ENCODE measurements at places on chromosomes 1 and 21.

DNA sequence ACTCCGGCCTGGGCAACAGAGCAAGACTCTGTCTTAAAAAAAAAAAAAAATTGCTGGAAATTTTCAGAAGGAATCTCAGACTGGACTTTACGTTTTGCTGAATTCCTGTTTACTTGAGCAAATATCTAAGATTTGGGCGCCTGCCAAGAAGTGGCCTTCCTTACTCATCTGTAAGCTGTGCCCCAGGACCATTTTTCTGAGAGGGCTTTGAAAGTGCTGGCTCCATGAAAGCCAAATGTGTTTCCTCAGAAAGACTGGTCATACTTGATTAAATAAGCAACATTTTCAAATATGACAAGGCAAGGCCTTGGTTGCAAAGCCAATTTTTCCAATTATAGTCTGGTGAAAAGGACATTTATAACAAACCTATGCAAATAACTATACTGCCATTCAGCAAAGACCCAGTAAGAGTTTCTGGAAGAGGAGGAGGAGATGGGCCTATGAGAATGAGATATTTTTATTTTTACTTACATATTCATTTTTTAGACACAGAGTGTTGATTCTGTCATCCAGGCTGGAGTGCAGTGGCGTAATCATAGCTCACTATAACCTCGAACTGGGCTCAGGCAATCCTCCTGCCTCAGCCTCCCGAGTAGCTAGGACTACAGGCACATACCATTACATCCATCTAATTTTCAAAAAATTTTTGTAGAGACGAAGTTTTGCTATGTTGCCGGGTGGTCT, 56.3 kb upstream of the HTR1D start:
- DNase-seq = no peak

DNA sequence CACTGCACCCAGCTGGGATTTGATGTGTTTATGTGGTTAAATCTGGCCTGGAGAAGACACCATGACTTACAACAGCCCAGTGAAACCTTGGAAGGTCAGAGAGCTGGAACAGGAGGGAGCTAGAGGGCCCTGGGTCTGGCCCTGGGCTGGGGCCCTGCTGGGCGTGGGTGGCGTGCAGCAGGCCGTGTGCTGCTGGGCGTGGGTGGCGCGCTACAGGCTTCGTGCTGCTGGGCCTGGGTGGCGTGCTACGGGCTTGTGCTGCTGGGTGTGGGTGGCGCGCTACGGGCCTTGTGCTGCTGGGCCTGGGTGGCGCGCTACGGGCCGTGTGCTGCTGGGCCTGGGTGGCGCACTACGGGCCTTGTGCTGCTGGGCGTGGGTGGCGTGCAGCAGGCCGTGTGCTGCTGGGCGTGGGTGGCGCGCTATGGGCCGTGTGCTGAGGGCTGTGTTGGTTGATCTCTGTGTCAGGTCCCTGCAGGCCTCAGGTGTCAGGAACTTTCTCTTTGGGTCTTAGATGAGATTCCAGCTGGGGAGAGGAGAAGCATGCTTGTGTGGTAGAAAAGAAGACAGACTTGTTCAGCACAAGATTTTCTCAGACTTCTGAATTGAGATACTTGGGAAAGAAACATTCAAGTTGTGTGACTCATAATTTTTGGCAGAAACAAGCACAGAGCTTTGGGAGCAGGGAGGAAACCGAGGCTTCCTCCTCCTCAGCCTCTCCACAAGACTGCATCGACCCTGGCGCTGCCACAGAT, 66.0 kb downstream of the COL18A1 start:
- no peak for DNase-seq

GRCh38 chr1:67408148-67408547, 22.1 kb downstream of the SERBP1 start:
- DNase-seq = no peak

- DNase-seq = no peak
These were observed 48.1 kb upstream of the ZSWIM5 start for GRCh38 chr1:45254490-45254889.

DNA sequence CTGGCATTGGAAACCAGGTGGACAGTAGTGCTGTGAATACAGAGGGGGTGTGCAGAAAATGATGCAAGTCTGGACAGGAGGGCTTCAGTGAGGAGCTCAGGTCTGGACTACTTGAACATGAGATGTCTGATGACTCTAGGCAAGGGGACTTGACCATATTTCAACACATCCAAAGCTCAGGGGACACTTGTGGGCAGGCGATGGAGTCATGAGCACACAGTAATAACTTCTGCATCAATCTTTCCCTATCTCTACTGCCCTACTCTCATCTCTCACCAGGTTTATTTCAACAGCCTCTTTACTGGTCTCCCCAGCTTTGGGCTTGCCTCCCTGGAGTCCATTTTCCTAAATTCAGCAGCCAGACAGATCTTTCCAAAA, 21.9 kb downstream of the FMO2 start:
- no peak for DNase-seq

GRCh38 chr1:48341221-48341620, 118.7 kb downstream of the SLC5A9 start:
- no peak for DNase-seq

- DNase-seq = no peak
These were observed 168.4 kb upstream of the DMRTA2 start for GRCh38 chr1:50591598-50591997.

DNA sequence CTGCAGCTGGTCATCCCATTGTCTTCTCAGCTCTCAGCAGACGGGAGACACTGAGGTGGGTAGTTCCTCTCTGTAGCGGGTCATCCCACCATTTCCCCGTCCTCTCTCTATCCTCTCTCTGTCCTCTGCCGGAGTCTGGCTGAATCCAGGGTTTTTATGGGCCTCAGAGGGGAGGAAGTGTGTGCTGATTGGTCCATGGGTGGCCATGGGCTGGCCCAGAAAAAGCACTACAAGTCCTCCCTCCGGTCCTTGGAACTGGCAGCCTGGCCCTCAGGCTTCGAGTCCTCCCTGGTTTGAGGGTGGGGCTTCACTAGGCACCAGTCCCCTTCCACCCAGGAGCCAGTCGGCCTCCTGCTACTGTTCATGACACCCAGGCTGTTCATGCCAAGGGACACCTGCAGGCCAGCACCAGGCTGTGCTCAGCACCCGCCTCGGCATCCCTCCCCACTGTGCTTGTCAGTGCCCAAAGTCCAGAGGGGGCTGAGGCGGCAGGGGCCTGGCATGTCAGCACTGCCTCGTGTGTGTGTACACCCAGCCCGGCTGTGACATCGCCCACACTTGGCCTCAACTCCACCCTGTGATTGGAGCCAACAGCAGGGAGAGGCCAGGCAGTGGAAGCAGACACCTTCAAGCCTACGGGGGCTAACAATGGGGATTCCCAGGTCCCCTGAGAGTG, 23.0 kb upstream of the LRRC8C start:
- no peak for DNase-seq

- no peak for DNase-seq
These were observed 2.8 kb upstream of the PHLDA3 start for GRCh38 chr1:201471772-201472171.

- no peak for DNase-seq
These were observed 4.3 kb upstream of the SPATC1L start for GRCh38 chr21:46188226-46189212.

- no peak for DNase-seq
These were observed 10.3 kb downstream of the AHCTF1 start for GRCh38 chr1:246921481-246921880.

All from iPS DF 19.7 (cell line).